ENCODE measurements at places on chromosomes 11 and 22. TPM values are rescaled to one million over a fixed set of nuclear protein-coding genes. Genes with fewer than 3 reads are reported as not detected.

DNA sequence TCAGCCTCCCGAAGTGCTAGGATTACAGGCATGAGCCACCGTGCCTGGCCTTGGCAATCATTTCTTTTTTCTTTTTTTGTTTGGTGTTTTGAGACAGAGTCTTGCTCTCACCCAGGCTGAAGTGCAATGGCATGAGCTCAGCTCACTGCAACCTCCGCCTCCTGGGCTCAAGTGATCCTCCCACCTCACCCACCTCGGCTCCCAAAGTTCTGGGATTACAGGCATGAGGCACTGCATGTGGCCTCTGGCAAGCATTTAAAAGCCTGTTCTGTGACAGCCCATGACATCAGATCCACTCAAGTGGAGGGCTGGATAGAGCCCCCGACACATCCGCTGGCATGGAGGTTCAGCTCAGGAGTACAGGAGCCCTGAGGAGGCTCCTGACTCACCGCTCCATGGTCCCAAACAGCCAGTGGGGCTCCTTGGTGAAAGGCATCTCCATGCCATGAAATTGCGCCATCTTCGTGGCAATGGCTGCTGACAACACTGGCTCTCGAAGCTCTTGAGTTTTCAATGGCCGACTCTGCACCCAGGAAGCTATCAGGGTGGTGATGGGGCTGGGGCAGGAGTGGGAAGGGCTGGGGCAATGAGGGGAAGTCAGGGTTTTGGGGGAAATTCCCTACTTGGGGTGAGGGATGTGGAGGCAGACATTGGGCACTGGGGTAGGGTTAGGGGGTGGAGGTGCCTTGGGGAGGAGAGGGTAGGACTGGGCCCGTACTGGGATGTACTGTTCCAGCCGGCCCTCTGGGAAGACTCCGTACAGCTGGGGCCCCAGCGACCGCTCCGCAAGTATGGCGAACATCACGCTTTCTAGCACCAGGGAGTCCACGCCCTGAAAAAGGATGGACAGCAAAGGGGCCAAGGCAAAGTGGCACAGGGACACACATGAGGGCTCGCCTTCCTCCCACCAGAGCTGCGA, 1.4 kb downstream of the CHKB start:
- DNase-seq = no peak

- no peak for DNase-seq
These were observed 4.4 kb upstream of the FOXRED2 start for GRCh38 chr22:36510966-36511881.

DNA sequence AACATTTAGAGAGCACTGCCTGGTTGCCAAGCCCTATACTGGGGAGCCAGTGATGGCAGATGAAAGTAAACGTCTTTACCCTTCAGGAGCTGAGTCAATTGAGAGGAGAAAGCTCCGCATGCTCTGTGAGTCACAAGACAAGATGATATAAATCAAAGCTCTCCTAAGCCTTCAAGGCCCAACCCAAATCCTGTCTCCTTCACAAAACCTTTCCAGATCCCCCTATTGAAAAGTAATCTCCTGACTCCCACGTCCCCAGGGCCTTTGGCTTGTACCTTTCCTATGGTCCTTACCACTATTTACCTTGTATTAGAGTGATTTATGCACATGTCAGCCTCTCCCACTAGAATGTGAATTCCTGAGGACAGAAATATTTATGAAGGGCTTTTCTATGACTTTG, 230.1 kb upstream of the TENM4 start:
- no peak for DNase-seq

DNA sequence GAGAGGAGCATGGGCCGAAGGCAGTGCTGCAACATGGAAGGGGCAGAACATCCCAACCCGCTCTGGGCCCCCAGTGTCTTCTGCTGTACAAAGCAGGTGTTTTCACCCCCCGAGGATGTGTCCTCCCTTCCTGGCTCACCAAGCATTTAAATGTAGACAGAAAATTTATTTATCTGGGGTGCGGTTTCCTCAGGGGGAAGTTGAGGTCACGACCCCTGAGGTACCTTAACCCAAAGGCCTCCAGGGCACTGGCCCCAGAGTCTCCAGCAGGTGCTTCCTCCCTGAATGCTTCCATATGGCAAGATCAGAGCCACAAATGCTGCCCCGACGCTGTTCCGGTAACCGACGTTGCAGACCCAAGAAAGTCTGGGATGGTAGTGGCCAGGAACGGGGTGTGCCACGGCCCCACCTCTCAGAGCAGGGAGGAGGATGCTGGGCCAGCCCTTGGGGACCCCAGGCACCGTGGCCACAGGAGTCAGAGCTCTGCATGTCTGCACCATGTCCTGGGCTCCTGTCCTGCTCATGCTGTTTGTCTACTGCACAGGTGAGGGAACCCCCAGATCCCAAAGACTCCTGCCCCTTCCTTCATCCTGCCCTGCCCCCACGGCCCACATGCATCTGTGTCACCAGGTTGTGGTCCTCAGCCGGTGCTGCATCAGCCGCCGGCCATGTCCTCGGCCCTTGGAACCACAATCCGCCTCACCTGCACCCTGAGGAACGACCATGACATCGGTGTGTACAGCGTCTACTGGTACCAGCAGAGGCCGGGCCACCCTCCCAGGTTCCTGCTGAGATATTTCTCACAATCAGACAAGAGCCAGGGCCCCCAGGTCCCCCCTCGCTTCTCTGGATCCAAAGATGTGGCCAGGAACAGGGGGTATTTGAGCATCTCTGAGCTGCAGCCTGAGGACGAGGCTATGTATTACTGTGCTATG, at the start of gene VPREB1:
TSS of gene VPREB1 (plus strand) at position 471 of the 935 bp plus-strand sequence. CDS start at position 499, 28 bp downstream.
- no peak for DNase-seq

DNA sequence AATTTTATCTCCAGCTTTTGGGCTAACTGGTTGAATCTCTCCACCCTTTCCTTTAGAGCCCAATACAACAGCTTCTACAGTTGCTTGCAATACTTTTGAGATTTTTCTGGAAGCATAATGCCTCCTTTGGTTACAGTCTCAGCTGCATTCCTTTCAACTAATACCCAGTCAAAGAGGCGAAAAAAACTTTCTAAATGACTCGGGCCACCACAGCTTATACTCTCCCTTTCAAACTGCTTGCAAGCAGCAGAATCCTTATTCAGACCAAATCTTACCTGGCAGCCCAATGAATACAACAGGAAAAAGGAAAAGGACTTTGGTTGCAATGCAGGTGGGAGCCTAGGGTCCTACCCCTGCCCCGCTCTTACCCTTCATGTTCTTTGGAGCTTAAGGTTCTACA, 15.8 kb downstream of the JAML start:
- DNase-seq = no peak

The POU2AF2 gene
- not detected for total RNA-seq

All from left lobe of liver (tissue), 2 donors.